ENCODE measurements at places on chromosomes 2 and 18.

DNA sequence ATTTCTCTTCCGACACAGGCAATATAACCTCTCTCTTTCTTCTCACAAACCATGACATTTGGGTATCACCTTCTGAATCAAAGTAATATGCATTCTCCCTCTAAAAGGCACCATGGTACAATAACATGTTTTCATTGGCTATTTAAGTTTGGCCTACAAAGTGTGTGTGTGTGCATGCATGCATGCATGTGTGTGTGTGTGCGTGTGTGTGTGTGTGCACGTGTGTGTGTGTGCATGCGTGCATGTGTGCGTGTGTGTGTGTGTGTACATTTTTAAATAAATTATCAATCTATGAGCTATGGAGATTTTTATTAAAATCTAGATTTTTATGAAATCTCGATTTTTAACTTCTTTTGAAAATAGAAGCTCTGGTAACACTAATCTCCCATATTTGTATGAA is 745.3 kb upstream of the ZEB2 start:
- no peak for DNase-seq

GRCh38 chr18:24429188-24429587 is 2.7 kb downstream of the IMPACT start:
- DNase-seq, result no peak

DNA sequence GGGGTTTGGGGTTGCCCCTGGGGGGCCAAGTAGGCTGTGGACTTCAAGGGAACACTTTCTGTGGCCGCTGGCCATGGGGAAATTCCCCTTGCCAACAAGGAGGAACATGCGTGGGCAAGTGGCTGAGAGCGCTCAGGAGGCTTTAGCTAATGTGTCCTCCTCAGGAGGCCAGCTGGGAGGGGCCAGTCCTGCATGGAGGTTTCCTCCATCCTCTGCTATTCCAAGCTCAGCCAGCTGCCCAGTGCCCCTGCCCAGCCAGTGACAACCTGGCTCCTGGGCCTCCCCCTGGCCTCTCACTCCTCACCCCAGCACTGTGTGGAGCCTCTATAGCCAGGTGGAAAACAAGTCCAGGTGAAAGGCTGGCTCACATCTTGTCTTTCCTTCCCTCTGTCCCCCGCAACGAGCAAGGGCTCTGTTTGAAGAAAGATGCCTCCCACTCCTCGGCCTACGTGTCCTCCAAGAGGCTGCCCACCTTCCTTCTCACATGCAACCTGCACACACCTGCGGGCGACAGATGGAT is 64.4 kb upstream of the DAPL1 start:
- no peak for DNase-seq

DNA sequence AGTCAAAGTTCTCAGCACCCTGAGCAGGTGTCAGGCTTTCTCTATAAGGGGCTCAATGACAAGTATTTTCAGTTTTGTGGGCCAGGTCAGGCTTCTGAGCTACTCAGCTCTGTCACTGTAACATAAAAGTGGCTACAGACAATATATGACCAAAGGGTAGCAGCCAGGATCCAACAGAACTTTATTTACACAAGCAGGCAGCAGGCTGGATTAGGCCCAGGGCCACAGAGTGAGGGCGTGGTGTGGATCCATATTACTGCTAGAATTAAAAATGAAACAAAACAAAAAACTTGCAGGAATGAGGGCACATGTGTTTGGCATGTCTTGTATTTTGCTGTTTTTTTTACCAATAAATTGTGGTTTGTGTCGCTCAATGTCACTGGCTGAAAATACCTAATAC is 143.7 kb downstream of the EIPR1 start:
- no peak for DNase-seq

DNA sequence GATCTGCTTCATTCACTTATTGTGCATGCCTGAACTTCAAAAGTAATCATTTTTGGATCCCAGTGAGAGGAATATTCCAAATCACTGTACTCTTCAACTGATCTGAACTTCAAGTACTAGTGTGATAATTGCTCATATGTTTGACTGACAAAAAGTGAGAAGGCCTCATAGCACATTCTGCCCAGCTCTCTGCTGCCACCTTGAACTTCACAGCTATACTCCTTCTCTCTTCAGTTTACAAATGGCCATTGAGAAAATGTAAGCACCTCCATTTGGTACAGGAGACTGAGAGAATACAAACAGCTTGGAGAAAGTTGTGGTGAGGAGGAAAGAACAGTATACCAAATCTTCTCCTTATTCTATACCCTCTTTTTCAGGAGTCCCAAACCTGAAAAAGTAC is 946.0 kb upstream of the CHAC2 start:
- DNase-seq, result peak; percentile 22

- no peak for DNase-seq
Measured at GRCh38 chr2:168694173-168694572, 108.3 kb upstream of the NOSTRIN start.

GRCh38 chr2:160096409-160096808 is 34.0 kb upstream of the PLA2R1 start:
- peak; percentile 15 for DNase-seq

- peak; percentile 16 for DNase-seq
Measured at GRCh38 chr2:47899915-47900816, 6.1 kb downstream of the FBXO11 start.

GRCh38 chr18:8257851-8258434 is 351.3 kb upstream of the RAB12 start:
- no peak for DNase-seq

GRCh38 chr18:46720521-46720920 is 36.3 kb downstream of the ST8SIA5 start:
- no peak for DNase-seq

DNA sequence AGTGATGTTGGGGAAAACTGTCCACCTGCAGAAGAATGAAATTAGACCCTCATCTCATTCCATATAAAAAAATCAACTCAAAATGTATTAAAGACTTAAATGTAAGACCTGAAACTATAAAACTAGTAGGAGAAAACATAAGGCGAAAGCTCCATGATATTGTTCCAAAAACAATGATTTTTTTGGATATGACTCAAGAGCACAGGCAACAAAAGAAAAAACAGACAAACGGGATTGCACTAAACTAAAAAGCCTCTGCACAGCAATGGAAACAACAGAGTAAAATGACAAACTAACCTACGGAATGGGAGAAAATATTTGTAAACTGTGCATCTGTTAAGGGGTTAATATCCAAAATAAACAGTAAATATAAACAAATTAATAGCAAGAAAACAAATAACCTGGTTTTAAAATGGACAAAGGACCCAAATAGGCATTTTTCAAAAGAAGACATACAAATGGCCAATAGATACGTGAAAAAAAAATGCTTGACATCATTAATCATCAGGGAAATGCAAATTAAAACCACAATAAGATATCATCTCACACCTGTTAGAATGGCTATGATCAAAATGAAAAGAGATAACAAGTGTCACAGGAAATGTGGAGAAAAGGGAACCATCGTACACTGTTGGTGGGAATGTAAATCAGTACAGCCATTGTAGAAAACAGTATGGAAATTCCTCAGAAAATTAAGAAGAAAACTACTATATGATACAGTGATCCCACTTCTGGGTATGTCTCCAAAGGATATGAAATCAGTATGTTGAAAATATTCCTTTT is 26.6 kb downstream of the LRRFIP1 start:
- no peak for DNase-seq

DNA sequence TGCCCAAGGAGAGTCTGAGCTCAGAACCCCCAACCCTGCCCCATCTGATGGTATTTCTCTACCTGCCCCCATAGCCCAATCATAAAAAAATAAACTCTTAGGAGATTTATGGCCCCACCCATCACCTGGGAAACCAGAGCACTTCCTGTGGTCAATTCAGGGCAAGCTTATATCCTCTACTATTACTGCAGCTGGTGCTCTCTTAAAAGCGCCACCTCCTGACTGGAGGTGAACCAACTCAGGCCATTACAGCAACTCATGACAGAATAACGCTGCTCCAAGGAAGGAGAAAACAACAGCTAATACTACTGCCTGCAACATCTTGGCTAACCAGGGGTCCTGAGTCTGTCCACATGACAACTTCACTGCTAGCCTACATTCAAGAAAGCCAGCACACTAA is 195.7 kb downstream of the MTCL1 start:
- DNase-seq, result no peak

GRCh38 chr2:96320728-96321622 is 4.1 kb upstream of the ITPRIPL1 start:
- DNase-seq, result peak; percentile 23

DNA sequence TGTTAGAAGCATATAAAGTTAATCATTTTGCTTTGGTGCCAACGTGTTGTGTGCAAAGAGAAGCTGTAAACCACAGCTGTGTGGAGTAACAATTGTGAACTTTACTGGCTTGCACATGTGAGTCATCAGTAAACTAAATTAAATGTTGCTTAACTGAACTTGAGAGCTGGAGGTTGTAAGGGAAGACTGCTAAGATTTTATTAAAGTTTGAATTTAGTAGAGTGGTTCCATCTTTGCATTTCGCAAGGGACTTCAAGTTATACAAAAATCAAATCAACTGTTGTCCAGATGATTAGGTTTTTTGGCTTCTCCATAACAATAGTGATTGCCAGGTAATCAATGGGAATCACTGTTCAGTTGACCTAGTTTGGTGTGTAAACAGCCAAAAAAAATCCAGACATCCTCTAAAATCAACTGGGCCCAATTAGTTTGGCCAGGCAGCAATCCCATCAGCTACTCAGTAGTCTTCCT is 247.4 kb downstream of the MYO3B start:
- DNase-seq, result peak; percentile 76

DNA sequence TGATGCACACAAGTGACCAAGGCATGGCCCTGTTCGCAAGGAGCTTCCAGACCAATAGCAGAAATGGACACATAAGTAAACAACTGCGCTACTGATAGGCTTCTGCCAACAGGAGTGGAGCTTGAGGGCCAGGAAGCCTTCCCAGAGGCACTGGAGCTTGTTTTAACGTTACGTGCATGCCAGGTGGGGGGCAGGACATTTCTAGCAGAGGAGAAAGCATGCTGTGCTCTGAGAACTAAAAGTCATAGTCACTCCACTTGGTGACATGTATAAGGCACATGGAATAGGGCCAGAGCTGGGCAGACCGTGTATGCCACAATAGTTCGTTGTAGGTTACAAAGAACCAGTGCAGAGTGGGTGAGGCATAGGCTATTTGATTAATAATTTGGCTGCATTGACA is 184.2 kb downstream of the NEDD4L start:
- DNase-seq, result no peak

DNA sequence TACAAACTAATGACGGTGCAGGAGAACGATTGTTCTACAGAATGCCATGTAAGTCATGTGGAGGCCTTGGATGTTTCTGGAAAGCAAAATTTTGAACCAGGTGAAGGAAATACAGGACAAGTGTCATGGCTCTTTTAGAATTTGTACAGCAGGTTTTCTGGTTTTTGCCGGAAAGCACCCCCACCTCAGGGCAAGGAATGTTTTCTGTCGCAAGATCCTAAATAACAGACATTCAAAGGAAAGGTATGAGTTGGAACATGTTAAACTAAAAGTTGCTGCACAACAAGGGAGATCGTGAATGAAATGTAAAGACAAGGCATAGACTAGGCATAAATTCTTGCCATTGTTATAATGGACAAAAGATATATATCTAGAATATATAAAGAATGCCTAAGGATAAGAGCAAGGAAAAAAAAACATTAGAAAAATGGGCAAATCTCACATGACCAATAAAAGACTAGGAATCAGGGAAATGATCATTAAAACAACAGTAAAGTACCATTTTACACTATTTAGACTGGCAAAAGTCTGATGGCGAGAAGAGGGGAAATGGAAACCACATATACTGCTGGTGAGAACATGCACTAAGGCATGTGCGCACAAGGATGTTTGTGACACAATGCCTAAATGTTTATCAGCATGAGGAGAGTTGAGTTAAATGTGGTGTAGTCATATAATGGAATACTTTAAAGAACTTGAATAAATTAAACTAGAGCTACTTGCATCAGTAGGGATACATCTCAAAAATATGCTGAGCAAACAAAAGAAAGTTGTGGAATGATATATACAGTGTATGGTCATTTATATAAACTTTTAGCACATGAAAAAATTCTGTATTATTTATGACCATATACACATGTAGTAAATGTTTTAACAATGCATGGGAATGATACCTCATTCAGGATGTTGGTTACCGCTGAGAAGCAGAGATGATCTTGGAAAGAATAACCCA is 127.0 kb downstream of the EML6 start:
- DNase-seq, result no peak

- DNase-seq, result no peak
Measured at GRCh38 chr2:71675296-71675695, 221.9 kb downstream of the DYSF start.

GRCh38 chr18:60050821-60051220 is 151.0 kb downstream of the PMAIP1 start:
- no peak for DNase-seq

DNA sequence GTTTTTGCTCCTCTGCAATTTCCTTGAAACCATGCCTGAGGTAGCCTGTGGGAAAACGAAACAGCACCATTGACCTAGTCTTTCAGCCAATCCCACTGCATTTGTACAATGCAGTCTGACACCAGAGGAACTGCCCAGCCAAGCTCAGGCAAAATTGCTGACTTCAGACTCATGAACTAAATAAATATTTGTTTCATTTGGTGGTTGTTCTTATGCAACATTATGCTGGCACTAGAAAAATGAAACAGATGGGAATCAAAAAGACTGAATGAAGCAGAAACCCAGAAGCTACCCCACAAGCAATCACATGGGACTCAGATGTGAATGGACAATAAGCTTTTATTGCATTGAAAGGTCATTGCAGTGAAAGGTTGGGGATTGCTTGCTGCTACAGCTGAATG is 1.7 kb downstream of the NAT8 start:
- DNase-seq, result no peak

- peak; percentile 67 for DNase-seq
Measured at GRCh38 chr2:134782792-134783191, 55.6 kb upstream of the ACMSD start.

GRCh38 chr2:70691497-70692140 is 76.4 kb downstream of the ADD2 start:
- no peak for DNase-seq

DNA sequence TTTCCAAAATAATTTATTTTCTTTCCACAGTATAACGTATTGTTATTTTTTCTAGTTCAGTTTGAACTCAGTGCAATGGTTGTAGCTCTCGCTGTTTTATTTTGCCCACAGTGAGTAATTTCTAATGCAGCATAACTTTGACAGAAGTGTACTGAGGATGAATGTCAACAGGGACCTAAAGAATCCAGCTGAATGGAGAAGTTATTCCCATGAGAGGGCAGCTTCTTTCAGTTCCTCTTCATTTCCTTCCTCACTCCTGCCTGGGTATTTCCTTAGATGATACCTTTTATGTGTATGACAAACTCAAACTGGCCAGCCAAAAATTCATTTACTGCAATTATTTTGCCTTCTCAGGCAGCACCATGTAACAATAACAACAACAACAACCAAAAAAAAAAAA is 1223.1 kb upstream of the ZEB2 start:
- DNase-seq, result peak; percentile 79

DNA sequence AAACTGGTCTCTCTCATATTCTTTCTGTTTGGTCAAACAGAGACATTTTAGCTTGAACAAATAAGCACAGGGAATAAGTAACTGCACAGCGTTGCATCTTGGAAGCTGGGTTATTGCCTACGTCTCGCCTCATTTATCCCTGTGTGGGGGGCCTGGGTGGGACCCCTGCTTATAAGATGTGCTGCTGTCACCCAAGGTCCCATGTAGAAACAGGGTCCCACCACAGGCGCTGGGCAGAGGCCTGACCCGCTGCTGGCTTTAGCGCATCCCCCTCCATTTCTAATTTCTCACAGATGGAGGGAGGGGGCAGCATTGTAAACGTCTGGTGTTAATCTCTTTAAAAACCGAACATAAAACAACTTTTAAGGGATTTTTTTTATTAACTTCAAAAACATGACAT is 207.8 kb downstream of the HDAC4 start:
- DNase-seq, result no peak

- DNase-seq, result no peak
Measured at GRCh38 chr2:44103639-44104038, 65.0 kb upstream of the PPM1B start.

GRCh38 chr2:56183643-56184499 is at the start of gene CCDC85A:
Gene CCDC85A (plus strand): TSS chr2:56183990. CDS start chr2:56184625, 635 bp downstream.
- DNase-seq, result peak; percentile 72

Data from NB4 (cell line).